Dermis microvascular lymphatic vessel endothelial cell (primary cell): ENCODE measurements at places on chromosomes 6 and 20. TPM values are rescaled to one million over a fixed set of nuclear protein-coding genes. Genes with fewer than 3 reads are reported as not detected.

DNA sequence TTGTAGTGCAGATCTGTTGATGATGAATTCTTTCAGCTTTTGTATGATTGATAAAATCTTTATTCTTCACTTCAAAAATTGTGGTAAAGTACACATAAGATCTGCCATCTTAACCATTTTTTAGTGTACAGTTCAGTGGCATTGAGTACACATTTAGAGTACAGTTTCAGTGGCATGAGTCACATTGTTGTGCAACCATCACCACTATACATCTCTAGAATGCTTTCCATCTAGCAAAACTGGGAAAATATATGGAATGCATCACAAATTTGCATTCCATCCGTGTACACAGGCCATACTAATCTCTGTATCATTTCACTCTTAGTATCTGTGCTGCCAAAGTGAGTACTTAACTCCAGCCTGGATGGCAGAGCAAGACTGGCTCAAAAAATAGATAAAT lies 28.7 kb downstream of the SIRPD start:
- DNase-seq: no peak

- DNase-seq: peak; percentile 3
Measured at GRCh38 chr6:150238336-150238741, 95.5 kb downstream of the PPP1R14C start.

DNA sequence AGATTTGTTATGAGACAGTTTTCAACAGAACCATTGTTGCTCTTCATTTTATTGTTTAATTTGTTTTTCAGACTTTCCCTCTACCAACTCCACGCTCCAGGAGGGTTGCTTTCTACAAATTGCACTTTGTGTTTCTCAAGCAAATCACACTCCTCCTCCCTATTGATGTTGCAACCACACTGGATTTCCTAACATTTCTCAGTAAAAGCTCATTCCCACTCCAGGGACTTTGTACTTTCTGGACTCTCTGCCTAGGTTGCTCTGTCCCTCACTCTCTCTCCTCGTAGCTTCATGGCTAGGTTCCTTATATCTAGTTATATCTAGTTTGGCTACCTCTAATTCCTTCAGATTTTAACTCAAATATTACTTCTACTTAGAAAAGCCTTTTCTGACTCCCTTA lies 20.3 kb downstream of the PGK2 start:
- DNase-seq: no peak

GRCh38 chr20:50821994-50822393 lies 27.1 kb downstream of the BCAS4 start:
- no peak for DNase-seq

CD83 gene
- total RNA-seq: 2.1 and 3.8 TPM in 2 replicates

EGFL8 gene
- 0.64 and 2.3 TPM in 2 replicates for total RNA-seq

PGC gene
- not detected in 2 replicates for total RNA-seq

PPT2 gene
- total RNA-seq: 27.2 and 50.1 TPM in 2 replicates
